Memory B cell (primary cell): ENCODE measurements at places on chromosomes 7 and 10.

DNA sequence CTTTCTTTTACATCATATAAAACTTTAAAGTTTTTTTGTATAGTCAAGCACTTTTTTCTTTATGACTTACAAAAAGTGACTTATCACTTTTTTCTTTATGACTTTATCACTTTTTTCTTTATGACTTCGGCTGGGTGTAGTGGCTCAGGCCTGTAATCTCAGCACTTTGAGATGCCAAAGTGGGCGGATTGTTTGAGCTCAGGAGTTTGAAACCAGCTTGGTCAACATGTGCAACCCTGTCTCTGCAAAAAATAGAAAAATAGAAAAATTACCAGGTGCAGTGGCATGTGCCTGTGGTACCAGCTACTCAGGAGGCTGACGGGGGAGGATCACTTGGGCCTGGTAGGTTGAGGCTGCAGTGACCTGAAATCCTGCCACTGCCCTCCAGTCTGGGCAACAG is 108.8 kb upstream of the CSTF2T start:
- H3K27ac ChIP-seq: no peak overlapping the region
- no peak overlapping the region for H3K4me3 ChIP-seq
- no peaks in the 10 kb centered on the region for H3K4me1 ChIP-seq
- H3K36me3 ChIP-seq: no peaks in the 10 kb centered on the region
- no peak for DNase-seq

- no peaks in the 10 kb centered on the region for H3K4me1 ChIP-seq
- no peak overlapping the region for H3K27ac ChIP-seq
- no peaks in the 10 kb centered on the region for H3K27me3 ChIP-seq
- no peak for DNase-seq
- H3K36me3 ChIP-seq: no peaks in the 10 kb centered on the region
These were observed 368.4 kb downstream of the TFEC start for GRCh38 chr7:115662120-115662519.

GRCh38 chr10:83612746-83613145 is 526.6 kb upstream of the GHITM start:
- H3K36me3 ChIP-seq: no peaks in the 10 kb centered on the region
- no peak overlapping the region for H3K4me3 ChIP-seq
- no peak for DNase-seq
- H3K4me1 ChIP-seq: no peaks in the 10 kb centered on the region

GRCh38 chr7:111730476-111731300 is 168.4 kb upstream of the IMMP2L start:
- no peaks in the 10 kb centered on the region for H3K36me3 ChIP-seq
- H3K27ac ChIP-seq: no peak overlapping the region
- H3K4me1 ChIP-seq: no peaks in the 10 kb centered on the region
- H3K4me3 ChIP-seq: no peak overlapping the region
